ENCODE measurements at places on chromosomes 13 and 19.

GRCh38 chr13:113398963-113399754, 35.2 kb upstream of the GRTP1 start:
- no peak for DNase-seq

DNA sequence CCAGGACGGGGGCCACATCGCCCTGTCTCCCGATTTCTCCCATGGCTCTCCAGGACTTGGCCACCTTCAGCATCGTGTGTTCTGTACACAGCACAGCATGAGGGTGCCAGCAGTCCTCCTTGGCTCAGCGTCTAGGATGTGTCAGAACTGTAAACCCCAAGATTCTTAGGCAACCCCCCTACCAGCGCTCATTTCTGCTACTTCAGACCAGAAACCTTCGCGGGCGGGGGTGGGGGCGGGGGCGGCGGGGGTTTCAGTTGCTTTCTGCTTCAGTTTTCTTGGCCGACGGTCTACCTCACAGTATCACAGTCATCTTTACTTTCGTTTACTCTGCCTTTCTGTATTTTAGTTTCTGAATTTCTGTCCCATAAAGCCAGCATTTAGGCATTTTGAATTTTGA, 82.4 kb downstream of the GGACT start:
- DNase-seq: no peak

GRCh38 chr13:41455725-41456419, 1.5 kb upstream of the RGCC start:
- DNase-seq: no peak

DNA sequence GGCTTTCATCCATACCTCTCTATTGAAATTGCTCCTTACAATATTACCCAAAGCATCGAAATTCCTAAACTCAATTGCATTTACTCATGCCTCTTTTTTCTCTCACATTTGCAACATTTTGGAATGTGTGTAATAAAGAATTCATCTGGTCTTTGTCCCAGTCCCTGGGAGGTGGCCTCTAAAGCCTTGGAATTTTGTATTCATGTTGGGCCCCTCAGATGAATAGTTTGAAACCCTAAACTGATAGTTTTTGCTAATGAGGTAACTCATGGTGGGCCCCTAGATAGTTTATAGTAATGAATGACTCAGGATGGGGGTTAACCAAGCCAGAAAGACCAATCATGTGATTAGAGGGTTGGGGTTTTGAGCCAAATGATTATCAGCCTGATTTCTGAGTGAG, 490.4 kb downstream of the DIAPH3 start:
- DNase-seq: no peak

GRCh38 chr19:51488491-51488890, 10.2 kb downstream of the CEACAM18 start:
- no peak for DNase-seq

GRCh38 chr13:43107780-43108179, 84.4 kb downstream of the DNAJC15 start:
- no peak for DNase-seq

- DNase-seq: peak; percentile 67
Observed at GRCh38 chr19:49847731-49848696, 2.9 kb upstream of the PTOV1 start.

- no peak for DNase-seq
Observed at GRCh38 chr13:77386046-77386445, 59.2 kb upstream of the MYCBP2 start.

- no peak for DNase-seq
Observed at GRCh38 chr13:77040835-77041234, 13.9 kb upstream of the FBXL3 start.

DNA sequence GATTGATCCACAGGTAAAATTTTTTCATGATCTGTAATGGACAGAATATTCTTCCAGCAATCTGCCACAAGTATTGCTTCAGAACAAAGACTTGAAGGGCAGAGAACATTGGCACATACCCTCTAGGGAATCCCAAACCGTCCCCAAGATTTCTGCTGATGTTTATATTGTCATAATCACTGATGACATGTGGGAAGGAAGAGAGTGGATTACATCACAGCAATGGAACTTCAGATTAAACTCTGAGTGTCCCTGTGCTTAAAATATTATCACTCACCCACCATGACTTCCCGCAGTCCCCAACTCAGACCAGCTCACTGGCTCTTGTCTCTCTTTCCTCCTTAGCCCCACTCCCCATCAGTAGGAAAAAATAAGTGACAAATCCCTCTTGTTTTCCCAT, 8.5 kb upstream of the TPT1 start:
- DNase-seq: no peak

- no peak for DNase-seq
Observed at GRCh38 chr19:10422046-10422461, 1.7 kb downstream of the PDE4A start.

GRCh38 chr19:22427960-22428913, 6.1 kb upstream of the ZNF98 start:
- no peak for DNase-seq

GRCh38 chr19:40305403-40305802, 20.3 kb upstream of the AKT2 start:
- peak; percentile 92 for DNase-seq

- peak; percentile 84 for DNase-seq
Observed at GRCh38 chr19:10855879-10856522, 7.8 kb downstream of the C19orf38 start.

DNA sequence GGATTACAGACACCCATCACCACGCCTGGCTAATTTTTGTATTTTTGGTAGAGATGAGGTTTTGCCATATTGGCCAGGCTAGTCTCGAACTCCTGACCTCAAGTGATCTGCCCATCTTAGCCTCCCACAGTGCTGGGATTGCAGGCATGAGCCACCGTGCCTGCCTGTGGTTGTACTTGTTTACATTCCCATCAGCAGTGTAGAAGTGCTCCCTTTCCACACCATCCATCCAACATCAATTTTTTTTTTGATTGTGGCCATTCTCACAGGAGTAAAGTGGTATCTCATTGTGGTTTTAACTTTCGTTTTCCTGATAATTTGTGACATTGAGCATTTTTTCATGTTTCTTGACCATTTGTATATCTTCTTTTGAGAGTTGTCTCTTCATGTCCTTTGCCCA, 1019.4 kb upstream of the SLC10A2 start:
- no peak for DNase-seq

DNA sequence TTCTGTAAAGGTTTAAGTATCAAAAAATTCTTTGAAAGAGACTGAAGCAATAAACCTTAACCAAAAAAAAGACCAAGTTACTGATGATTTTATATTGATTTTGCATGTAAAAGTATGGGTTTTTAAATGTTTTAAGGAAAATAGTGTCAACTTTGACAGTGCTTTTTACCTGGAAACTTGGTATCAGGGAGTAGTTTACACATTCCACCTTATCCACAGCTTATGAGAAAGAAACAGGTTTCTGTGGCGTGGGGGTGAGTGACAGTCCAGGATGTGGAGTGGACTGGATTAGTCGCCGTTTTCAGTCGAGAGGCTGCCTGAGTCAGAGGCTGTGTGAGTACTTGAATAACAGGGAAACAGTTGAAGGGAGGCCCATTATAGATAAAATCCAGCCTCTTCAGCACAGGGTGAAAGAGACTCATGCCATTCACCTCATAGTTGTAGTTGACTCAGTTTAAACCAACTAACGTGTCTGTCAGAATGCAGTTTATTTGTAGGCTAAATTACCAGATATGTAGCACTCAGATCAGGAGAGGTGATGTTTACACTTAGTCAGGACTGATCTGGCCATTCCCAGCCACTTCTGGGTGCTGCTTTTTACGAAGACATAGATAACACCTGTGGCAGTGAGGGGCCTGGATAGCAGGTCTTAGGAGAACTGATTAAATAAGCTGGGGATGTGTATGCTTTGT, 595 bp upstream of the GPR183 start:
- no peak for DNase-seq

DNA sequence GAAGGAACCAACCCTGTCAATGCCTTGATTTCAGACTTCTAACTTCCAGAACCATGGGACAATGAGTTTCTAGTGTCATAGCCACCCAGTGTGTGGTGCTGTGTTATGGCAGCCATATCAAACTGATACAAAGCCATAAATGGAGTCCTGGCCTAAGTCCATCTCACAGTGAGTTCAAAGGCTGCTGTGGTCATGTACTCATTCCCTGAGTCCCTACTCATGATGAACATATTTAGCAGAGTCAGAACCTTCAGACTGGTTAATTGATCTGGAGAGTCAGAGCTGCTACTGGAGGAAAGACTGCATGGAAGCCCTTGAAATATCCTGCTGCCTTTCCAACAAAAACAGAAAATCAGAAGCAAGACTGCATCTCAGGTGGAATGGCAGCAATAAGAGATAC, 39.2 kb upstream of the CSNK1A1L start:
- no peak for DNase-seq

- no peak for DNase-seq
Observed at GRCh38 chr13:43229506-43229905, 206.1 kb downstream of the DNAJC15 start.

- peak; percentile 71 for DNase-seq
Observed at GRCh38 chr19:6590827-6591319, at the start of gene CD70. CD70 (minus strand) TSS chr19:6591150; CDS start chr19:6591002, 148 bp downstream.

DNA sequence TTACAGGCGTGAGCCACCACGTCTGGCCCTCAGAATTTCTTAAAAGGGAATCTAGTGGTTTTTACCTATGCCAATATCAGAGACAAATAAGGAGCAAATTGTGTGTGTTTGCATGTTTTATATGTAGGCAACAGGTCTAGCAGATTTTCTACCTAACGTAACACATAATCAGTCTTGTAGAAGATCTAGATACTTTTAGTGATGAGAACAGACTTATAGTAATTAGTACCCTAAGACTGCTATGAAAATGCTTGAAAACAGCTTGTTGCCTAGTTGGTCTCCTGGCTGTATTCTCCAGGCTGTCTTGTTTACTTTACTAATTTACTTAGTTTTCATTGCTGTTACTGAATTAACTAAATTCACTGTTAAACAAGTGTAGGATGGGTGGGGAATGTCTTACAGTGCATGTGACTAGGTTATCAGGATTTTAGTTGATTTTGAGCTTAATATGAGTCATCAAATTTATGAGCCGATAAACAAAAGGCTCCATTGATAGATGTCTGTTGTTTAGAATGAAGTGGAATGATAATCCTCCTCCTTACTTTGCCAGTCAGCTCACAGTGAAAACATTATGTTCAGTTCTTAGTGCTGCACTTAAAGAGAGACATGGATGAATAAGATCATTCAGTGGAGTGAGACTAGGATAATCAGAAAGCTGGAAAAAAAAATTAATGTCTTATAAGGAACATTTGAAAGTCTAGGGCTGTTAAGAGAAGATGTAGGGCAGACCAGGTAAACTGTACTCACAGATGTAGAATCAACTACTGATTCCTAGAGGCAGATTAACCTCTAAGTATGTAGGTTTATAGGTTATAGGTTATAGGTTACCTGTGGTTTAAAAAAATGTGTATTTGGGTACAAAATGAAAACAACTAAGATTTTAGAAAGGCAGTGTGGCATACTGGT, 22.4 kb downstream of the GTF2F2 start:
- no peak for DNase-seq

DNA sequence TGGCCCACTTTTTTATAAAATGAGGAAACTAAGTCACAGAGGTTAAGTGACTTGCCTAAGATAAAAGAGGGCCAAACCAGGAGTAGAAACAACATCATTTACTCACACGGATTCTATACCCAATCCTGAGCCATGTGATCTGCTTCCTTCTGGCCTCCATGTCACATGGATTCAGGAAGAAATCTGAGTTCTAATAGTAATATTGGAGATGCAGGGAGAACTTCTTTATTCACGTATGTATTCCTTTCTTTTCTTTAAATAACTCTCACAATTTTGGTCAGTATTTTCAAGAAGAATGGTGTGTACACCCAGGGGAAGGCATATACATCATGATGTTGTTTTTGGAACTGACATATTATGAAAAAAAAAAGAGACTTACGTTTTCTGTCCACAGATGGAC, 1.8 kb downstream of the POSTN start:
- DNase-seq: no peak

- peak; percentile 94 for DNase-seq
Observed at GRCh38 chr13:23450340-23451046, 17.0 kb upstream of the SACS start.

GRCh38 chr19:43534305-43534815, 1.4 kb downstream of the ZNF575 start:
- DNase-seq: no peak

GRCh38 chr13:92843549-92843948, 383.1 kb upstream of the GPC6 start:
- no peak for DNase-seq

- no peak for DNase-seq
Observed at GRCh38 chr19:39995794-39996193, 1.1 kb upstream of the ZNF546 start.

DNA sequence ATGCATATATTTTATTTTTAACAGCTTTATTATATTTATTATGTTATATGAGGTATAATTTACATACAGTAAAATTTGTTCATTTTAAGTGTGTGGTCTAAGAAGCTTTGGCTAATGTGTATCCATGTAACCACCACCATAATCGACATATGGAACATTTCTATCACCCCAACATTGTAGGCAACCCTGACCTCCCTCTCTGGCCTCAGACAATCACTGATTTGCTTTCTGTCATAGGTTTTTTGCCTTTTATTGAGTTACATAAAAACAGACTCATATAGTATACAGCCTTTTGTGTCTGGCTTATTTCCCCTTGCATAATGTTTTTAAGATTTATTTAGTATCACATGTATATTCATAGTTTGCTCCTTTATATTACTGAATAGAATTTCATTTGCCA, 90.7 kb upstream of the KL start:
- no peak for DNase-seq

DNA sequence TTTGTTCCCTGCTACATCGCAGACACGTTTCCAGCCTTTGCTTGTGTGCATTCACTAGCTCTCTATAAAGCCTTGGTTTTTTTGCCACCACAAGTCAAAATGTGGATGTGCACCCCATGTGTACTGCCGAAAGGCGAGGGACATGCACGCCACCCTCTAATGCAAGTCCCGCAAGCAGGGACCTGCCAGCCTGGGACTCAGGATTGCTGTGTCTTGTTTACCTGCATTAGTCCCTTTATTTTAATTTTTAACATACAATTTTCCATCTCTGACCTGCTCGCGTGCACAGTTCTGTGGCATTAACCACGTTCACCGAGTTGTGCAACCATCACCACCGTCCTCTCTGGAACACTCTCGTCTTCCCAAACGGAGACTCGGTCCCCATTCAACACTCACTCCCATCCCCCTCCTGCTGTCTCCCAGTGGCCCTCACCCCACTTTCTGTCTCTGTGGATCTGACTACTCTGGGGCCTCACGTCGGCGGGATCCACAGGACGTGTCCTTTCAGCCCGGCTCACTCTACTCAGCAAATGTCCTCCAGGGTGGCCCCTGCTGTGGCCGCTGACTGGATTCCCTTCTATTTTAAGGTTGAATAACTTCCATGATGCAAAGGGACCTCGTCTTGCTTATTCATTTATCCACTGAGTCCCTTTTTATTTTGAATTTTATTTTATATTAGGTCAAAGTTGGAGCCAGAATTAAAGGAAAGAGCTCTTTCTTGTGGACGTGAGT, 58.4 kb downstream of the RASA3 start:
- DNase-seq: no peak

DNA sequence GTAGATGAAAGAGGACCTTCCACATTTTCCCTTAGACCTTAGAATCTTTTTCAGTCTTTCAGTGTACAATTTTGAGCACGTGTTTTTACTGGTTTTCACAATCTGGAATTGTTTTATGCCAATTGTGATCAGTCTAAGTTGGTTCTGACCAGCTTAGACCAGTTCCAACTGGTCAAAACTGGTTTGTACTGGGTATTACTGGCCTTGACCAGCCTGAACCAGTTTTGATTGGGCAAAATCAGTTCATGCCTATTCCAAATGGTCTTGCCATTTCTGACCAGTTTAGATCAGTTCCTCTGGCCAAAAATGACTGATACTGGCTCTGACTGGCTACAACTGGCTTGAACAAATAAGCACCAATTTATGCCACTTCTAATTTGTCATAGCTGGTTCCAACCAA, 36.4 kb downstream of the ZNF585A start:
- DNase-seq: no peak

- no peak for DNase-seq
Observed at GRCh38 chr19:5927441-5927821, 13.4 kb downstream of the CAPS start.

All from Karpas-422 (cell line).